ENCODE measurements at places on chromosomes 13 and 19. TPM values are rescaled to one million over a fixed set of nuclear protein-coding genes. Genes with fewer than 3 reads are reported as not detected.

The RELB gene
- 16.7 TPM for total RNA-seq

DNA sequence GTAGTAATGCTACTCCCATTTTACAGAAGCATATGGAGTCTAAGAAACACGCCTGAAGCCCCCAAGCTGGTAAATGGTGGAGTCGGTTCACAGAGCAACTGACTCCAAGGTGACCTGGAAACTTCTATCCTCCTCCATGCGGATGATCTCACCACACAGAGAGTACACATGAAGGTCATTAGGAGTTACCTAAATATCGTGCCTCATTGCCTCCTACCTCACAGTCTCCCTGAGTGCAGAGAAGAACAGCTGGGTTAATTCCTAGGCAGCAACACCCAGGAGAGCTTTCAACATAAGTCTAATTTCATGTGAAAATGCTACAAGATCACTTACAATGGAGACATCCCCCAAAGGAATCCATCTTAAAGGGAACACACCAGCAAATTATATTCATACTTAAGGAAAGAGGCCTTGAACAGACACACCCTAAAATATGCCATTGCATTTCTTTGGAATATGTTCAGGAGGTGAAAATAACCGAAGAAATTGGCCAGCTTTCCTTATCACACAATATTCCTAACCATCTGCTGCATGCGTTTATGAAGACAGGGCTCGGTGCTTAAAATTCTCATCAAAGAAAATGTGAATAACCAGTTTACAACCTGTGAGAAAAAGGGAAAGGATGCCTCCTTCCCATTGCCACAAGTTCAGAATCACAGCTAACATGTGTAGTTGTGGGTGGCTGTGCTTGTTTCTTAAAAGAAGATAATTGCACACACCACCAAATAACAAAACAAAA is 203.6 kb upstream of the NBEA start:
- DNase-seq: no peak

- DNase-seq: no peak
These were observed 11.3 kb downstream of the NANOS3 start for GRCh38 chr19:13888281-13888680.

GRCh38 chr13:22944378-22944777 is 236.4 kb upstream of the SGCG start:
- no peak for DNase-seq

GRCh38 chr13:96238241-96238640 is 148.3 kb downstream of the HS6ST3 start:
- no peak for DNase-seq

DNA sequence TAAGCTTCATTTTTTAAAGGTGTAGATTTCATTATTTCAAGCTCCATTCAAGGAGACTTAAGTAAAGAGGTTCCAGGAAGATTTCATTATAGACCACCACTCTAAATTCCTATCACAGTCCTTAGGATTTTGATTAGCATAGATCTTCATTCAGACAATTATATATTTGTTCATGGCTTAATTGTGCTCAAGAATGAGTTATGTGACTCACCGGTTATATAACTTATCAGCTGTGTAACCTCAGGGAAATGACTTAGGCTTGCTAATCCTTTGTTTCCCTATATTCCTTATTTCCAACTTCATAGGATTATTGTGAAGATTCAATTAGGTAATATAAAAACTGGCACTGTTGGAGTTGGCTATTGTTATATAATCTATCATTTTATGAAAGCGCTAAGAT is 632.8 kb upstream of the SPRY2 start:
- DNase-seq: no peak

The CLEC17A gene
- not detected for total RNA-seq

The OR7A5 gene
- not detected for total RNA-seq

The ZNF20 gene
- 2.8 TPM for total RNA-seq

GRCh38 chr19:1648459-1648849 is 4.0 kb downstream of the TCF3 start:
- DNase-seq: no peak

The ZNF506 gene
- total RNA-seq: 45.7 TPM

- DNase-seq: no peak
These were observed 778.8 kb upstream of the SLITRK5 start for GRCh38 chr13:86892330-86892729.

- DNase-seq: no peak
These were observed 220.1 kb upstream of the SERP2 start for GRCh38 chr13:44153496-44153895.

The ZNF610 gene
- 2.0 TPM for total RNA-seq

DNA sequence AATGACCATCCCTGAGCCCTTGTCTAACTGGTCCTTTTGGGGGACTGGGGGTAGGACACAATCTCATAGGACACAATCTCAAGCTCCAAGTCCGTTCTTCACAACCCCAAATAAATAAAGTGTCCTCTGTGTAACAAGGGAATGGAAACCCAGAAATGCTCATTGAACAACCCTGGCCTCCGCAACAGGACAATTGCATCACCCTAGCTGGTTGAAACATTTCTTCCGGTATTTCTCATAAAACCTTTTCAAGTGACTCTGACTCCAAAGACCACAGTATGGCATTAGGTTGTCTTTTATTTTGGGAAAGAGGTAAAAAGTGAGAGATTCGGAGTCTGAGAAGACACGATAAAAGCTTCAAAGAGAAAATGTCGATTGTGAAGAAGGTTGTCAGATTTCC is 186.6 kb downstream of the ZNF536 start:
- DNase-seq: no peak

GRCh38 chr13:65453982-65454381 is 1776.2 kb downstream of the PCDH9 start:
- DNase-seq: no peak

GRCh38 chr13:57264965-57265364 is 98.0 kb downstream of the PRR20E start:
- no peak for DNase-seq

- DNase-seq: no peak
These were observed 179.1 kb downstream of the ZNF536 start for GRCh38 chr19:30551271-30551670.
